ENCODE measurements at places on chromosomes 5 and 9.

- H3K4me1 ChIP-seq, result no peaks in the 10 kb centered on the region
- no peak for DNase-seq
- H3K4me3 ChIP-seq, result no peak overlapping the region
- no peaks in the 10 kb centered on the region for H3K36me3 ChIP-seq
These were observed 104.2 kb downstream of the SNX18 start for GRCh38 chr5:54621709-54622108.

- H3K4me3 ChIP-seq, result no peak overlapping the region
- no peaks in the 10 kb centered on the region for H3K36me3 ChIP-seq
- H3K4me1 ChIP-seq, result no peaks in the 10 kb centered on the region
- DNase-seq, result no peak
- no peak overlapping the region for H3K27ac ChIP-seq
- no peaks in the 10 kb centered on the region for H3K27me3 ChIP-seq
These were observed 65.7 kb downstream of the IQGAP2 start for GRCh38 chr5:76468635-76469425.

DNA sequence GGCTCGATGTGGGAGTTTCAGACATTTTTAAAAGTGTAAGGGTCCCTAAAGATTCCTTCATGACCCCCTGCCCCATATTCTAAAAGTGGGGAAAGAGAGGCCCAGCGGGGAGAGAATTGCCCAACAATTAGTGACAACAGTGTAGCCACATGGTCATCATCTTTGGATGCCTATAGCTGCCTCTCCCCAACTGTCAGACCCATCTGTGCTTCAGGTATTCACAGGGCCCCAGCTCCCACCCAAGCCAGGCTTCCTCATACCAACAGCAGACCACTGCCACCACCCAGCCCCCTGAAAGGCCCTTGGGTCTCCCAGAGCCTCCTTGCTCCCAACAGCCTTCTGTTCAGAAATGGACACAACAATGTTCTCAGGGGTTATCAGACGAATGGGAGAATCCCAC lies 4.1 kb downstream of the BICD2 start:
- H3K36me3 ChIP-seq, result no peaks in the 10 kb centered on the region
- no peaks in the 10 kb centered on the region for H3K27me3 ChIP-seq
- no peak overlapping the region for H3K4me3 ChIP-seq
- DNase-seq, result no peak
- peak overlapping the region; percentile 43 for H3K27ac ChIP-seq

DNA sequence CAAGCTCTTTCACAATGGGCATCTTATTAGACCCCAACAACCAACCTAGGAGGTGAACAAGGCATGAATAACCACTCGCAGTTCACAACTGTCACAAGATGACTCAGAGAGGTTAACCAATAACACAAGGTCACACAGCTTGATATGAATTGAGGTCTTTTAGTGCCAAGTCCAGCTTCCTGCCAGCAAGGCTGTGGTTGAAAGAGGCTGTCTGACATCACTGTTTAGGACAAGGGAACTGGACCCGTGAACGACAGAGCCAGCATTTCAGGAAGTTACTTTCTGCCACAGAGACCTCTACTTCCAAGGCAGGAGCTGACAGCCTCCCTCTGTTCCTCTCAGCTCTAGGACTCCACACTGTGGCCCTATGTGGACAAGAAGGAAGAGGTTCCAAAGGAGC lies 53.4 kb upstream of the ALDH1B1 start:
- H3K4me3 ChIP-seq, result no peak overlapping the region
- H3K36me3 ChIP-seq, result no peaks in the 10 kb centered on the region
- no peaks in the 10 kb centered on the region for H3K27me3 ChIP-seq
- H3K4me1 ChIP-seq, result no peaks in the 10 kb centered on the region
- H3K27ac ChIP-seq, result no peak overlapping the region

DNA sequence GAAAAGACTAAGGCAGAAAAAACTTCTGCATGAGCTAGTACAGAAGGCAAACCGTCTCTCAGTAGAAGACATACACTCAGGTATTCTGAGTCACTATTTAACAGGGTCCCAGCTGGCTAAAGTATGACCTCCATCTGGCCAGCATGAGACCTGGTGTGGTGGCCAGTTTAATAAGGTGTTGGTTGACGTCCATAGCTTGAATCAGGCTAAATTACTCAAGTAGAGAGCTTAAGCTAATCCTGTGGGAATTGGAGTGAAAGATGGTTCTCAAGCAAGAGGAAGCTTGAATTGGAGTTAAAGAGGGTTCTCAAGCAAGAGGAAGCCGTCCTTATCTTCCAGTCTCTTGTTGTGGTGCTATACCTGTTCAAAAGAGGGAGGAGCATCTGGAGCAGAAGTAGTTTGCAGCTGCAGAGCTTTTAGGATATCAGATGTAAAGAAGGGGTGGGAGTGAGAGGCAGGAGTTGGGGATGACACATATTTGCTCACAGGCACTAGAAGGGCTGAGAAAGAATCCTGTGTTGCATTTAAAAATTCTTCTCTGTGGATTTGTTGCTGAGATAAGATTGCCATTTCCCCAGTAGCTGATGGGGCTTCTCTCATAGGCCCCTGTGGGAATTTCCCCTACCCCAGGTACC lies 136.1 kb upstream of the RUSC2 start:
- peaks cover 15% of the 10 kb centered on the region for H3K4me1 ChIP-seq
- no peak overlapping the region for H3K4me3 ChIP-seq
- no peak overlapping the region for H3K27ac ChIP-seq

DNA sequence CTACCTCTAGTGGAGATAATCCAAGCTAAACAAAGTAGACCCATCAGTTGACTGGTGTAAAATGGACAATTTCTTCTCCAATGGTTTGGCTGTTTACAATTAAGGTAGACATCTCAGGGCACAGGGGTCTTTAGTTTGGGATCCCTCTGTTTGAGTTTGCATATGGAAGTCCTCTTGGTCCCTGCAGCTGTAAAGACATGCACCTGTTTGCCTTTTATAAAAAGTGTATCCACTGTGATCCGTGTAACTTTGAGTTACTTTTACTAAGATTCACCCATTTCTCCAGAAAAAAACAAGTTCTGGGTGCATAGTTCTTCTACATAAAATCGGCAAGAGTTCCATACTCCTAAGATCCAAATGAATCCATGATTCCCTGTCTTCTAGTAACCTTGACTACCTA lies 374.7 kb upstream of the ADAMTS16 start:
- H3K36me3 ChIP-seq, result no peaks in the 10 kb centered on the region
- DNase-seq, result no peak
- no peak overlapping the region for H3K27ac ChIP-seq
- no peaks in the 10 kb centered on the region for H3K27me3 ChIP-seq
- no peak overlapping the region for H3K4me3 ChIP-seq
- H3K4me1 ChIP-seq, result no peaks in the 10 kb centered on the region

GRCh38 chr5:131541762-131542161 lies 93.3 kb downstream of the RAPGEF6 start:
- no peak overlapping the region for H3K4me3 ChIP-seq
- no peaks in the 10 kb centered on the region for H3K27me3 ChIP-seq
- no peak for DNase-seq
- no peaks in the 10 kb centered on the region for H3K4me1 ChIP-seq
- H3K36me3 ChIP-seq, result no peaks in the 10 kb centered on the region

All from vagina (tissue), 2 donors.